ENCODE measurements at places on chromosomes 3 and 15.
A peak's percentile ranks its signal among the peaks of the same experiment; 100 is the strongest.

DNA sequence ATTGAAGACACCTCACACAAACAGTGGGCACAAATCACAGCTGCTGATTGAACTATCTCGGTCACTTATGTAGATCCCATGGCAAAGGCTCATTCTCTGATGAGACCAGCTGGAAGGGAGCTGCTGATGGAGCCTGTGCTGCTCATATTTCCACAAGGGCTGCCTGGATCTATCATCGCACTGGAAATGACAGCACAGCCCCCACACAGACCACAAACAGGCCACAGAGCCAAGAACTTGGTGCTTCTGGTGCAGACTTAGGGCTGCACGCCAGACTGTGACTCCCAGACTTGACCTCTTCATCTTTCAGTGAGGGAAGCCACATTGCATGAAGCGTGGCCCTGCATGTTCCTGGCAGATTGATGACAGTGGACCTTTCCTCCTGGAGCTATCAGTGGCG, 197.6 kb downstream of the MINAR1 start:
- no peak for DNase-seq

DNA sequence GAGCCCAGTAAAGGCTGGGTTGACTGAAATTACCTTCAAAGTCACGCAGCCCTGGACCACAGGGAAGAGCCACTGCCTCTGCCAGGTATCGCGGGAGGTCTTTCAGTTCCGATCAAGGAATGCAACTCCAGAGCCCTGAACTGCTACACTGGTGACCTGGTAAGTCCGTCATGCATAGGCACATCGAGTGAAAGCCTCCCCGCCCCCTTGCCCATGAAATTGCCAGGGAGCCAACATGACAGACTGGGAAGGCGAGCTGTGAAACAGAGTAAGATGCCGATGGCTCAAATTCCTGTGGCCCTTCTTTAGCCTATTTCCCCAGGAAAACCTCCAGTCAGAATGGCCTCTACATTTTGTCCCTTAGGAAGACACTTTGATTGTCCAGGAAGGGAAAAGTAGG, 2.3 kb upstream of the GP5 start:
- no peak for DNase-seq

- DNase-seq, result no peak
Measured at GRCh38 chr15:39247574-39247973, 333.3 kb upstream of the THBS1 start.

DNA sequence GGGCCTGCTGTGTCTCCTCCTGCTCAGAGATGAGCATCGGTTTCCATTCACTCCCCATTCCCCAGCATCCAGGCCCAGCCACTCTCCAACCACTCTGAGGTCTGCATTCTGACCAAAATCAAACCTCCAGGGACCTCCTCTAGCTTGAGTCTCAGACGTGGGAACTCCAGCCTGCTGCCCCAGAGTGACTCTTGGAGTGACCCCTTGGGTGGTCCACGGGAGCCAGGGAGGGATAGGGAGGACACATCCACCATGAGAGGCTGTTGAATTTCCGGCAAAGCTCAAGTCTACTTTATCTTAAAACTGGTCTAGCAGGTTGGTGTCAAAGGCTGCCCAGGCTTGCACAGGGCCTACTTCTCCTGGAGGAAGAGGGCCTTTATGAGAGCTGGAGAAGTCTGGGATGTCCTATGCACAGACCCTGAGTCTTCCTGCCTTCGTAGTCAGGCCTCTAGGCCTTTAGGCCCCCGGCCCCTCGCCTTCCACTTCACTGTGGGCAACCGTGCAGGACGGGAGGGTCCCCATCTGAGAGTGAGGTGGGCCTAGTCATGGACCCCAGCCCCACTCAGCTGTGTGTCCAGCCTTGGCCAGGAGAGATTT, 8.9 kb downstream of the CISH start:
- no peak for DNase-seq

- no peak for DNase-seq
Measured at GRCh38 chr3:22366781-22367180, 615.8 kb upstream of the ZNF385D start.

DNA sequence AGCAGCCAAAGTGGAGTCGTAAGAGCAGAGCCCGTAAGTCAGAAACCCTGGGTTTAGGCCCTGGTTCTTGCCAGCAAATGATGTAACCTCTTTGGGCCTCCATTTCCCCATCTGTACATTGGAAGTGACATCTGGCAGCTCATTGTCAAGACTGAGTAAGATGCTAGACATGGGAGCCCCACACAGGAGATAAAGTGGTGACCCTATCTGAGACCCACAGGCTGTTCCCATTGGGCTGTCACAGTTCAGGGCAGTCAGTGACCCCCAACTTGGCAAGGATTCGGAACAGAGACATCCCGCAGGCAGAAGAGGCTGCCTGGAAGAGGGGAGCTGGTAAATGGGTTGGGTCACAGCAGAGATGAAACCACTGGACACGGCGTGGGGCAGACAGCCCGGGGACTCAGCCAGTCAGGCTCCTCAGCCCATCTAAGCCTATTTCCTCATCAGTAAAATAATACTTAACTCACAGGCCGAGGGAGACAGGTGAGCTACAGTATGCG, 1.8 kb downstream of the CLN6 start:
- no peak for DNase-seq

DNA sequence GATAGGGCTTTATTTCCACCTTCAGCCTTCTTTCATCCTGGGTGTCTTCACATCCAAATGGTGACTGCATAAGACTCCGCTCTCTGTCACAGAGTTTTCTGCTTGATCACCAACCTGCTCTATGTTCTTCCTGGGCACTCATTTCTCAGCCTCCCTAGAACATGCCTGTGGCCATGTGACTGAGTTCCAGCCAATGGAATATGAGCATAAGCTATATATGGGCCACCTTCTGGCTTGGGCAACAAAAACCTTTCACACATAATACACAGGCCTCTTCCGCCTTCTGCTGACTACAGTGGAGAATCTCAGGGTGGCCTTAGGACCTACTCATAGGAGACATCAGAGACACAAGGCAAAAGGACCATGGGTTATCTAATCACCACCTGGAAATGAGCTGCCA, 51.2 kb upstream of the MED12L start:
- no peak for DNase-seq

GRCh38 chr3:73781541-73781940, 156.8 kb upstream of the PDZRN3 start:
- DNase-seq, result no peak

- peak; percentile 72 for DNase-seq
Measured at GRCh38 chr3:138935863-138936740, 10.8 kb downstream of the FOXL2 start.

GRCh38 chr15:89198934-89199333, 22.4 kb downstream of the RLBP1 start:
- no peak for DNase-seq

DNA sequence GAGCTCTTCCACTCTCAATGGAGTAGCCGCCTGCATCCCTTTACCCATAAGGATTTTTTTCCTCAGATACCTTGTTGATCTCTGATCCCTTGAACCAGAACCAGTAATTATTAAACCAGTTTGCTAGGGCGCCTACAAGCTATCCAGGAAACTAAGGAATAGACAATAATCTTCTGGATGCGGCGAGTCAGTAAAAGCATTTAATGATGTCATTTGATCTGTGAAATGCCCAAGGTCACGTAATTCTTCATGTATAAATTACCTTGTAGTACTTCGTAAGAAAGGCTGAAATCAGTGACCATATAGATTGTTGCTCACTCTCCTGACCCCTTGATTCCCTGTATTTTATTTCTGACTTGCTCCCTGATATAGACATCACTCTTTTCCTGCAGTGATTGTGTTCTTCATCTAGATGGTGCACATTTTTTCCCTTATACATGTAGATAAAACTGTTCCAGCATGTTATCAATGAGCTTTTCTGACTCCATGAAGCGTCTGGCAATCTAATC, 548.6 kb upstream of the NAALADL2 start:
- DNase-seq, result no peak

DNA sequence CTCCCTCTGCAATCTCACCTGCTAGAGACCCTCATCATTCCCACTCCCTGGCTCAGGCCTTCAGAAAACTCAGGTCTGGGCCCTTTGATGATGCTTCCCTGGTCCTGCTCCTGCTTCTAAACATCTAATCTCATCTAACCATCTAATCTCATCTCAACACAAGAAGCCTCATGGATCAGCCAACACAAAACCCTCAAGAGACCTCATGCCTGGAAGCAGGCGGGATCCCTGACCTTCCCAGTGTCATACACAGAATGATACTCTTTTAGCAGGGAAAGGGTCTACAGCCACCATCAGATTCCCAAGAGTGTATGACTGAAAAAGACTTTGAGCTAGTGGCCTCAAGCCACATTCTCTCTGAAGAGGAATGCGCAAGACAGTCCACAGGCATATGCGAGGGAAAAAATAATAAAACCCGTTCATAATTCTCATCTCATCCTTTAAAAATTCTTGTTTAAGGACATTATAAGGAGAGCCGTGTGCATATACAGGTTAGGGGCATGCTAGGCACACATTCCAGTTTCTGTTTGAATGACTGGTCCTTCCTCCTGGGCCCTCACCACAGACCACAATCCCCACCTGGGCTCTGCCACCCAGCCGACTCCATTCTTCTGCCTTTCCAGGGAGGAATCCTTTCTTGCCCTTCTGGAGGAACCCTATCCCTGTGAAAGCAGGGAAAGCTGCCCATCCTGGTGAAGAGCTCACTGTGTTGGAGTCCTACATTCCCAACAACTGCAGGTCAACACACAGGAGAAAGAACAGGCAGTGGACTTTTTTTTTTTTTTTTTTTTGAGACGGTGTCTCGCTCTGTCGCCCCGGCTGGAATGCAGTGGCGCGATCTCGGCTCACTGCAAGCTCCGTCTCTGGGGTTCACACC, 2.2 kb downstream of the ZXDC start:
- peak; percentile 54 for DNase-seq

DNA sequence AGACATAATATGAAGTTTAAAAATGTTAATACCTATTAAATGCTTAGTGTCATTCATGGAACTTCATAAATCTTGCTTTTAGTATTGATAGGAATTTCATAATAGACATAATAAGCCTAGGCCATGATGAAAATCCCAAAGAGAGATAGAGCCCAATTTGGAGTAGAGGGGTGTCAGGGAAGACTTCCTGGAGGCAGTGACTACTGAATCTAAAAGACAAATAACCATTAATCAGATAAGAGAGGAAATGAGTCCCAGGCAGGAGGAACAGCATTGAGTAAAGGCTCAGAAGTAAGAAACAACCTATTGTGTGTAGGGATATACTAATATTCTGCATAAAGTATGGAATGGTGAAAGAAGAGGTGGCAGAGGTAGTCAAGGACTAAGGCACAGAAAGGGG, 126.9 kb upstream of the MRPS22 start:
- DNase-seq, result no peak

DNA sequence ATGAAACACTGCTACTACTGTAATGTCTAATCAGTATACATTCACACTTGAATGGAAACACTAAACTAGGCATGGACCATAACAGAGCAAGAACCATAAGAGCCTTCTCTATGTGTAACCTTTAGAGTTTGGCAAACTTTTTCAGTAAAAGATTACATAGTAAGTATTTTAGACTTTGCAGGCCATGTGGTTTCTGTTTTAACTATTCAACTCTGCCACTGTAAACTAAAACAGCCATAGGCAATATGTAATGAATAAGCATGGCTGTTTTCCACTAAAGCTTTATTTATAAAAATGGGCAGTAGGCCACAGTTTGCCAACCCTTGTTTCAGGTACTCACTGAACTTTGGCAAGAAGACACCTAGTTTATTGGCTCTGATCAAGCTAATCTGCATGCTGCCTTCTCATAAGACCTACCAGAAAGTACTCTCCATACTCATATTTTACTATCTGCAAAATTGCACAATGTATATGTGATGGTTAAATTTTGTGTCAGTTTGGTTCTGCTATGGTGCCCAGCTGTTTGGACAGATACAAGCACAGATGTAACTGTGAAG, 46.0 kb downstream of the UACA start:
- no peak for DNase-seq

GRCh38 chr15:65192016-65192415, 6.9 kb upstream of the CLPX start:
- DNase-seq, result peak; percentile 11

DNA sequence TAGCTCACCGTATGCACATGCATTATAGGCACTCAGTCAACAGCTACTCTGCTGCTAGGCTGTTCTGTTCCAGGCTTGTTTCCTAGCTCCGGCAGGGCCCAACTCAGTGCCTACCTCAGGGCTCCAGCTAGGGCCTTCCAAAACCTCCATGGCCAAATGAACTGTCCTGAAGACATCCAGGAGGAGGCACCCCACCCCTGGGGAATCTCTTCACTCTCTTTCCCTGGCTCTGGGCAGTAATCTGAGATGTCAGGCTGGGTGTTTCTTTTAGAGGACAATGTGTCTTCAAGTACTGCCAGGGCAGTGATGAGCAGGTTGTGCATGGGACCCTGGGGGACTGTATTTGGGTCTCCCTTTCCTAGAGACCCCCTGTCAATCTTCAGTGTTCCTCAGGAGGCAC, 38.3 kb upstream of the TPM1 start:
- DNase-seq, result no peak

DNA sequence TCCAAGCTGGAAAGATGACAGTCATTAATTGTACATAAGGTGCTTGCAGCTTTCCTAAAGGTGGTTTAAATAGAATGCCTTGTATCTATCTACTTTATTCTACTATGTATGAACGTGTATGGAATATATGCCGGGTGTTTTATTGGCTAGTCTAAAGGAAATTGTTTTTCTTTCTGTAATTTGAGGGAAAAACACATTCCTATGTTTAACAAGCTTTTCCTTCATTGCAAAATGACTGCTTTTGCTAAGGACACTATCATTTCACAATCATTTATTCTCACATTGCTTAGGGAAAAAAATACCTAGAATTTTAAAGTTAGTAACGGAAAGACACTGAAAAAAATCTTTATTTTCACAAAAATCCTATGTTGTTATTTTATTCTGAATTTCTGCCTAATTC, 141.7 kb downstream of the WDR76 start:
- DNase-seq, result no peak

DNA sequence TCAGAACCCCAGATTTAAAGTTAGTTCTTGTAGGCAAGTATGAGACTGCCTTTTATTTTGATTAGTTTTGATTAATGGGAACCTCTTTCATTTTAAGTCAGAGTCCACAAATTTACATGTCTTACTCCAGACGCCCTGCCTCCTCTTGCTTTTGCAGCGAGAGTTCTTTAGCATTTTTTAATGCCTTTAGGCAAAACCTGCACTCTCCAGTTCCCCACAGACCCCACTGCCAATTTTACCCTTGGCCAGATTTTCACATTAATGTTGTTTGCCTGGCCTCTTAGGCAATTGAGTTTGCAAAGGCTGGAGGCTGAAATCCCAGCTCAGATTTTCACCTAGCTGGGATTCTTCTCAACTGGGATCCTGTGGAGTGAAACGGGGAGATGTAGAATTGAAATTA, 85.8 kb downstream of the GAP43 start:
- no peak for DNase-seq

- peak; percentile 17 for DNase-seq
Measured at GRCh38 chr3:141051443-141052200, 475 bp downstream of the SPSB4 start.
